CD4-positive, alpha-beta T cell treated with Interleukin-17A for 4 hours (primary cell): ENCODE measurements at places on chromosomes 2 and 18.

DNA sequence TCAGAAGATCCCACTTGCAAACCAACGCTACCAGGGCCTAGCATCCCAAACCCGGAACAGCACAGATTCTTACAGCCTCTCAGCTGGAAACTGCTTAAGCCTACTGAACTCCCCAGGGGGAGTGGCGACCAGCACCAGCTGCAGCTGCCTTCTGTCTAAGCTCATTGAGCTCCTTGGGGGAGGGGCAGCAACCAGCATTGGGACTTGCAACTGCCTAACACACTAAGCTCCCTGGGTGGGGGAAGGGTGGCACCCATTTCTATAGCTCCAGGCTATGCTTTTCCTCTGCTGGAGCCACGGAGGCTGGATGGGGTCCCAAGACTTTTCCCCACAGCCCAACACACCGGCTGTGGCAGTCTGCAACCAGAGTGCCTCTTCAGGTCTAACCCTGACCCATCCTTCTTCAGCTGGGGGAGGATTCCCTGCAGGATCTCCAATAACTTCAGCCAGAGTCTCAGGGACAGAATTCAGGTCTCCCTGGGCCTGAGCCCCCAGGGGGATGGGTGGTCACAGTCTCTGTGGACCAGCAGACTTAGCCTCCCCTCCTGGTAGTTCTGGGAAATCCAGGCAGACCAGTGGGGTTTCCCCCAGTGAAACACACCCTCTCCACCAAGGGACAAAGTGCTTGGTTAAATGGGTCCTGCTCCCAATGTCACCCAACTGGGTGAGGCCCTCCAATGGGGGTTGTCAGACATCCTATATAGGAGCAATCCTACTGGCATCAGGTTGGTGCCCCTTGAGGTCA lies 45.9 kb upstream of the ITGA4 start:
- DNase-seq, result no peak

DNA sequence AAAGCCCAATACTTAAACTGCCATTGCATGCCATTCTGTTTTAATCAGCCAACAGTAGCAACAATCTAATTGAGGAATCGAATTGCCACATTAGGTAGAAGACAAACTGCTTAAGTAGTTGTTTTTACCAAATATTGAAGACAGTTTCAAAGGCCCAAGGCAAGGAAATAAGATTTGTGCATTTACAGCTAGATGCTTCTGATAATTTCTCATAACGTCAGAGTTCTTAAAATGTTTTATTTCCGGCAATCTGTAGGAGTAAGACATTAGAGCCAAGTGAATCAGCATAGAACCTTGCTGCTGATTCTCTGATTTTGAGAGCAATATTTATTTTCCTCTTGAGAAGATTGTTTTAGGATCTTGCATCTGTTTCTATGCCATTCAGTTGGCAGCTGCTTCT lies 174.3 kb downstream of the RBM43 start:
- no peak for DNase-seq

DNA sequence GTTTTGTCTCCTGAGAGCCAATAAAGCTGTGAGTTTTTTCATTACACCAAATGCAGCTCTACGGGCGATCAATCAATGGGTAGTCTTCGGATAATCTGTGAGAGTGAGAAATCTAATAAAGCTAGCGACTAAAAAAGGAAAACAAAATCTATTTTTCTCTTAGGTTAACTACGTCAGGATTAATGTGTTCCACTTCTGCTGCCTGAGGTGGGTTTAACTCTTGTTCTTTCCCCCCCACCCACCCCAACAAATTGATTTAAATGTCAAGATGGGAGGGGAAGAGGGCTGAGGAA lies 63.0 kb upstream of the PSMD14 start:
- DNase-seq, result no peak

GRCh38 chr18:681985-682384 lies 24.5 kb downstream of the TYMS start:
- peak; percentile 18 for DNase-seq

DNA sequence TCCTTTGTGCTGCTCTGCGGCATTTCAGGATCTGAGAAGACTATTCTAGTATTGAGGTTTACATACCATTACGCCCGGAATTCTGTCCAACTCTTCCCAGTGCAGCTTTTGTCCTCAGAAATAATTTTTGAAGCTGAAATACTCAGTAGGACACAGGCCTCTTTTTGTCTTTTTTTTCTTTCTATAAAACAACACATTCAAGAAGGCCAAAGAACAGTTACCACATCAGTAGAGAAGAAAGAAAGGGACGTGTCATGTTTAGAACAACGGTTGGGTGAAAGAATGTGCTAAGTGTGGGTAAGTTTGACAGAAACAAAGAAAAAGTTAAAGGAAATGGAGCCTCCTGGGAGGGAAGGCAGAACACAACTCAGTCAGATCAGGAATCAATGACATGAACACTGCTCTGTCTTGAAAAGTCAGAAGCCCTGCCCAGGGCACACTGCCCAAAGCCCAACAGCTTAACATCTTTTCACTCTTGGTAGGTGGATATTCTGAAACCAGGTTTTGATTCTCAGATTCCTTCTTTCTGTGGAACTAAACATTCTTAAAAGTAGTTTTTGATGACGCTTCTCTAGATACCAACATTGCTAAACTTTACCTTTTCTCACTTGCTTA lies 198.6 kb upstream of the CWC22 start:
- no peak for DNase-seq

DNA sequence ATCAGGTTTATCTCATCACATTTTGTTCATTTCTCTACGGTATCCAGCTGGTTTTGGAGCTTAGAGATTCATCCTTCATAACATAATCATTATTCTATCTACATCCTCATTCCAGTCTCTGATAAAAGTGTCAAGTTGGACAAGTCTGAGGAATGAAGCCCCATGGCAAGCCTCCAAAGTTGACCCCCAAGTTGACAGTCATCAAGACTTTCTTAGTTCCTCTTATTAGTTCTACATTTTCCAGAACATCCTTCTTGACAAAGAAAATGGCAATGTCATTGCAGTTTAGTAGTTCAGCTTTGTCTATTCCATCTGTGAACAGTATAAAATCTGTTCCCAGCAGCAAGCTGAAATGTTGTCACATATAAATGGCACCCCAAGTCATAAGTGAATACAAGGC lies 4.5 kb upstream of the TMSB10 start:
- DNase-seq, result no peak

DNA sequence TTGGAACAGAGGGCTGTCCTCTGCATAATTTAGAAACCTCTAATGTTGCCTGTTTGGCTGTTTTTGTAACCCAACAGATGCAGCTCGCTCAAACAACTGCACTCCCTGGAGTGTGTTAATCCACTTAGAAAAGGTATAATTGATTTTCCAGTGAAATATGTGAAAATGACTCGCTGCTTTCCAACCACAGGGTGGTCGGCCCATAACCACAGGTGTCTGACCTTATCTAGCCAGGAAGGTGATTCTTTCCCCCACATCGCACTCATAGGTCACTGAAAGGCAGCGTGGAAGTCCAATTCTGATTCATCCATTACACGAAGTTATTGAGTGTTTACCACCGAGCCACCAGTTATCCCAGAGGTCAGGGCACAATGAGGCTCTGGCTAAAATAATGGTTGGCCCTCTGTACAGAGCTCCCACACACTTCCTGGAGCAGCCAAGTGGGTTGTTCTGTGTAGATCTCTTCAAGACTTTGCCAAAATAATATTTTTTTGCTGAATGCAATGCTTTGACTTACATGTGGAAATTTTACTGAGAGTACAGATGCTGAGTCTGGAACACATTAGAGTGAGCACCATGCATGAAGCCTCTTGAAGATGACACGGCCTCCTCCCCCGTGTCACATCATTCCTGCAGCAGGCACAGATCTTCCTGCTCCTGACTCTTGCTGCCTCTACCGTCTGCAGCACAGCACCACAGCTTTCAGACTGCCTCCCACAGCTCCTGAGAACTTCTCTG lies 396.2 kb downstream of the ZNF516 start:
- DNase-seq, result no peak

- DNase-seq, result no peak
Measured at GRCh38 chr2:233597522-233597921, 19.9 kb upstream of the UGT1A8 start.

GRCh38 chr2:25313711-25314513 lies 27.8 kb downstream of the DNMT3A start:
- no peak for DNase-seq

DNA sequence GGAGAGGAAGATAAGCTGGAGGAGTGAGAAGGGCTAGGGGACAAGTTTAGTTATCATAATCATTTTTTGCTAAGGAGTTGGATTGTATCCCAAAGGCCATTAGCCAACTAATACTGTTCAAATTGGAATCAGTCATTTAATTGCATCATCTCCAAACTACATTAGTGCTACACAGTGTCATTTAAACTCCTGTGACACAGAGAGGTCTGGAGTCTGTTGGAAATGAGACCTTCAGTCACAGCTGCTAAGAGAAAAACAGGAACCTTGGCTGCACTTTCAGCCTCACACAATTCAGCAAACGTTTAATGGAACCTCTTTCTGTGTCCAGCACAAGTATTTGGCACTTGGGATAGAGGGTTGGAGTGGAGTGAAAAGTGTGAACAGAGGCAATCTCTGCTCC lies 175.5 kb upstream of the MGAT5 start:
- DNase-seq, result no peak

DNA sequence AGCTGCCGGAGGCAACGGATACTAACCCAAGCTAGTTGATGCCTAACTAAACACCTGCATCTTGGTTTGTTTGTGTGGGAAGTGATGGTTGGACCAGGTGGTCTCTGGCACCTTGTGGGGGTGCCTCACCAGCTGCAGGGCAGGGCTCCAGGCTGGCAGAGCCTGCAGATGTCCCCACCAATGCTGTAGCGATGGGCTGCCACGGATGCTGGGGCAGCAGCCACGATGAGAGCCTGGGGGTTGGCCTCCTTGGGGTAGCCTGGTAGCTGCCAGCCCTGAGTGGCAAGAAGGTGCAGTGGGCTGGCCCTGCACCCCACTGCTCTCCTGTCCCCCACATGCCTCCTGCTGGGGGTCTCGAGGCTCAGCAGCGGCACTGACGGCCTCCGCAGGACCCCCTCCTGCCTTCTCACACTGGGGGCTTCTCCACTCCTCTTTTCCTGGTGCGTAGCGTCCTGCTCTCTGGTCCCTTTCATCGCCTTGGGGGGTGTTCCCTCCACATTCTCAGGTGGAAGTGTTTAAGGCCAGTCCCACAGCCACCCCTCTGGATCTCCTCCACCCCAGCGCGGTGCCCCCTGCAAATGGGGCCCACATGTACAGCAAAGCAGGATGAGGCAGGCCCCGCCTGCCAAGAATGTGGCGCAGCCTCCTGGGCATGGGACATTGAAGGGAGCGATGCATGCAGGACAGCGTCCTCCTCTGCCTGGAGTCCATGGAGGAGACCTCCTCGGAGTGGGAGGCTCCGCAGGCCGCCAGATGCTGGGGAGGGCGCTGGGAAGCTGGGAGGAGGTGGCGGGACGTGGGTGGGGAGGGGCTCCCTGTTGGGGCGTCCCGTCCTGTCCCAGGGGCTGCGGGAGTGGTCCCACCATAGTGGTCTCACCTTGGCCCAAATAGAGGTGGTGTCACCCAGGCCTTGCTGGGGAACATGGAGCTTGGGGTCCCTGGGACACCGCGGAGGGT lies 173.1 kb downstream of the ASB1 start:
- DNase-seq, result no peak

DNA sequence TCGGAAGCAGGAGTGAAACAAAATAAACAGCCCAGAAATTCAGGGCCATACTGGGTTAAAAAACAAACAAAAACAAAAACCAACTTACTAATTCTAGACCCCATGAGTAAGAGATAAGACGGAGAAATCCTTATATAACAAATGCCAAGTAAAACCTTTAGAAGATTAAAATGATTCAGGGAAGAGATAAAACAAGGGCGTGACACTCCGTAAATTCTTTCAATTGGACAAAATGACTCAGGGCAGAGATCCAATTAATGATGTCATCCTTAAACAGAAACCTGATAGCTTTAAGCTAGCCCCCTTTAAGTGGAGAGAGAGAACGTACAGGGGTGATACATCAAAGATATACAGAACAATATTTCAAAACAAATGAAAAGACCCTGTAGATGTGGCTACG lies 317.4 kb downstream of the NBAS start:
- DNase-seq, result no peak

- no peak for DNase-seq
Measured at GRCh38 chr18:55320424-55321264, 267.3 kb downstream of the TCF4 start.

DNA sequence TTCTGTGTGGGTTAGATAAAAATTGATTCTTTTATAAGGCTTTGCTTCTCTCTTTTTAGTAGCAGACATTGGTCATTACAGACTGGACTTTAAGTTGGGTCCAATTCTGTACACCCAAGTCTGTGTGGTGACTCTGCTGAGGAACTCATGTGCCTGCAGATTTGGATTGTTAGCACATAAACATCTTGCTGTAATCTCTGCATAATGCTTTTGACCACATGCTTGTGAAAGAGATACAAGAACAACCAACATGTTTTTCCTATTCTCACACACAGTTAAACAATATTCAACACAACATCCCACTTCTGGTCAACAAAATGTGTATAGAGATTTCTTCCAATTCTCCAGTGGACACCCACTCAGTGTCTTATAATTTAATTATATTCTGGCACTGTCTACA lies 270.1 kb downstream of the RDH14 start:
- no peak for DNase-seq

- no peak for DNase-seq
Measured at GRCh38 chr2:73063909-73064875, 7.3 kb downstream of the SFXN5 start.

DNA sequence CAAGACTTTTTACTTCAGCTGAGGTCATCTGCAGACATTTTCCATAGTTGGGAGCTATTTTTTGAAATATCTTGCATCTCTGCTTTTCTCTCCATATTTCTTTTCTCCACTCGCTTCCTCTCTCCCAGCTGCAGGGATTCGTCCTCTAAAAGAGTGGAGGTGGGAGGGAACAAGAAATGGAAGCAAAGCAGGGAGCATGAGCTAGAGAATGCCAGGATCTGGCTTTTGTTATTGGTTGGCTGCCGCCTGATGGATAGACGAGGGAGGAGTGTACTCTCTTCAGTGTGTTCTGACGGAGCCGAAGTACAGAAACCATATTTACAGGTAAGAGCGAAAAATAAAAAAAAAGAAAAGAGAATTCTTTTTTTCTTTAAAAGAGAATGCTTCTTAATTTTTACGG lies at the start of gene CSRNP3:
CSRNP3 (plus strand) TSS at position 282 of the 400 bp plus-strand sequence. CDS start 125,368 bp downstream, outside the sequence.
- no peak for DNase-seq

DNA sequence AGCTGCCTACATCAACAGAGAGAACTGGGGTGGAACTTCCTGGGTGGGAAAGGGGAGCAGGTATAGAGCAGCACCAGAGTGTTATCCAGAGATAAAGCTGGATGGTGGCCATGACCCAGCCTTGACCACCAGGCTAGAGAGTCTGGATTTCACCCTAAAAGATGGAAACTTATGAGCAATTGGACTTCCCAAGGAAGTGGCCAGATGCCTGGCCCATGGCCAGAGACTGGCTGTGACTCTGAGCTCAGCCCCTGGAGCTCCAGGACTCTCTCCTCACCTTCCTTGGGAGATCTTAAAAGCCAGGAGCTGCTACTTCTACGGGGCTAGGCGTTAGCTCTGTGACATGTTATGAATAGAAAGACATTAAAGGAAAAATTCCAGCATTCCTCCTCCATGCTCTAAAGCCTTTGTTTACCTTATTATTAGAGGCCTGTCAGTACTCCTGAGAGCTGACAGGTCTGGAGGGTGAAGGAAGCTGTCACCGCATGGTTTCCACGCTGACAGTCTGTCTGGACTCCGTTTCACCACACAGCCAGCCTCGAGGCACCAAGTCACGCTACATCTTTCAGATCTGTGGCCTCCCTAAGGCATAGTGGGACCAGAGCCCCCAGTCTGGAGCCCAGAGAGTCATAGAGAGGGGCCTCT lies 260.0 kb upstream of the SIX2 start:
- DNase-seq, result no peak
